NCI-H1417 (cell line): ENCODE measurements at places on chromosomes 6 and 20.

GRCh38 chr20:21289651-21290050 is 13.5 kb upstream of the XRN2 start:
- no peak for DNase-seq

- no peak for DNase-seq
Observed at GRCh38 chr6:122654012-122654411, 43.8 kb downstream of the PKIB start.

DNA sequence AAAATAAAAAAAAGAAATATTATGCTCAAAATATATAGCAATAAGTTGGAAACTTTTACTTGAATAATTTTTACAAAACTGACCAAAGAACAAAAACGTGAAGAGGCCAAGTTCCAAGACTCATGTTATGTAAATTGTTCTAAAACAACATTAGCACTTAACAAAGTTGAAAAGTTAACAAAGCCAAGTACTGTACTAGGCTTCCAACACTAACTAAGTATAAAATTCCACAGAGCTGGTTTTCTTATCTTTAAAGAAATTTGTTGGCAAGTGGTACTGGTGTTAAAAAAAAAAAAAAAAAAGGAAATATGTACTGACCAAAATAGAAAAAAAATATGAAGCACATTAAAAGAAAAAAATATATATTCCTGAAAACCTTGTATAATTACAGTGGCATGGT is 127.8 kb downstream of the SLC16A10 start:
- DNase-seq: no peak

- DNase-seq: no peak
Observed at GRCh38 chr6:13431861-13432465, 55.4 kb downstream of the GFOD1 start.

- peak; percentile 19 for DNase-seq
Observed at GRCh38 chr6:90025523-90026061, 131.3 kb downstream of the GJA10 start.

GRCh38 chr6:71204741-71205140 is 83.9 kb upstream of the OGFRL1 start:
- DNase-seq: no peak

- DNase-seq: no peak
Observed at GRCh38 chr20:6784210-6784631, 16.7 kb downstream of the BMP2 start.

DNA sequence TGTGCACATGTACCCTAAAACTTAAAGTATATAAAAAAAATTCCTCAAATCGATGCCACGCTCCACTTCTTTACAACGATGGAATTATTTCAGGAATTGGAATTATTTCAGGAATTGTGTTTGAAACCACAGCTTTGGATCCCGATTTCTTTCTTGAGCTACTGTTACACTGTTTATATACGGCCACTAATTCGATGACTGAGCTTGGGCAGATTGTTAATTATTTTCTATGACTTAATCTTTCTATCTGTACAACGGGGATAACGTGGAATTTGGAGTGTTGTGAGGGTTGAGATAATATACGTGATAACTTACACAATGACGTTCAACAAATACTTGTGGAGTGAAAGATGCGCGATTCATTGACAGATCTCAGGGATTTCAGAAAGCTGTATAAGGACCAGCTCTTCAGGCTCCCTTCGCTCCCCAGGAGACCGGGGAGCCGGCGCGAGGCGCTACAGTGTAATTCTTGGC is 171.3 kb downstream of the SLC16A10 start:
- no peak for DNase-seq

- DNase-seq: no peak
Observed at GRCh38 chr6:26184367-26184891, 97.2 kb downstream of the HFE start.

DNA sequence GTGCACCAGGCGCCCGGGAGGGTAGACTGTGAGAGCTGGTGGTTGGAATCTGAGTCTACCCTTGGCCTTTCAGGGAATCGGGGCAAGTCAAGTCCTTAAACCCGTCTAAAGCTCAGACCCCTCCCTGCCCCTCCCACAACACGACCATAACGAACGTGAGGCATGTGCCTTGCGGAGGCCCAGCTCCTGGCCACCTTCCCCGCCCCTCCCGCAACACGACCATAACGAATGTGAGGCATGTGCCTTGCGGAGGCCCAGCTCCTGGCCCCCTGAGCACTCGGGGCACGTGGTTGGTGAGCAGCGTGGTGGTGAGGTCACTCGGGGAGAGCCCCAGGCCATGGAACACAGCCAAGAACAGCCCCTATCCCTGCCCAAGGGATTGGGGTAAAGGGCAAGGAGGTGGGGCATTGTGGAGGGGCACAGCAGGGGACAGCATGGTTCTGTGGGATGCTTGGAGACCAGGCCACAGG is 132.2 kb downstream of the TAF4 start:
- no peak for DNase-seq

GRCh38 chr20:49316704-49317103 is 38.8 kb upstream of the ZNFX1 start:
- no peak for DNase-seq

- no peak for DNase-seq
Observed at GRCh38 chr20:1856424-1856823, 38.8 kb upstream of the SIRPA start.

DNA sequence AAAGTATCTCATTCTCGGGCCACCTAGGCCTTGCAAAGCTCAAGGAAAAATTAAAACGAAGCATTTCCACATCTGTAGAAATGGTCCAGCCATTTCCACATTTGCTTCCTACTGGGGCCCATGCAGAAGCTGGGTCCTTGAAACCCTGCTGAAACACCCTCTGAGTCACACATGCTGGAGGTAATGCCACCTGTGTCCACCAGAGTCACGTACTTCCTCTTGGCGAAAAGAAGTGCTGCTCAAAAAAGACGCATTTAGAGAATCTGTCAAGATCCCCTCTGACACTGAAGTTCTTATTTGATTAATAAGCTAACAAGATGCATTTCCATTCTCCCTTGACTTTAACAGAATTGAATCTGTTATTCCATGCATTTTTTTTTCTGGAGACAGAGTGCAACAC is 423.2 kb downstream of the PREX1 start:
- no peak for DNase-seq

DNA sequence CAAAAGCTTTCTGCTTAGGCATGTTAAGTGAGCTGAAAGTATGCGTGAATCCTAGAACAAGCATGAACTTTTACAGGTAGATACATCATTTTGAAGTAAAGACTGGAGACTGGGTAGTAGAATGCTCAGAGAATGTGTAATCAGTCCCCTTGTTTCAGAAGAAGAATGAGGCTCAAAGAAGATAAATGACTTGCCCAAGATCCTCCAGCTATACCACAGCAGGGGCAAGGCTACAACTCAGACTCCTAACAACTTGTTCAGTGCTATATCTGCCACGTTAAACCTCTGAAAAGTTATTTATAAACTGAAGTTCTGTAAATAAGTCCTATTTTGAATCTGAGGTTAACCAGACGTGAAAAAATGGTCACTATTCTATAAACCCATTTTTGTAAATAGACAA is 2.9 kb downstream of the RIPOR2 start:
- DNase-seq: no peak

- no peak for DNase-seq
Observed at GRCh38 chr6:25954756-25955155, 7.8 kb upstream of the TRIM38 start.

- DNase-seq: no peak
Observed at GRCh38 chr6:68126089-68126749, 508.9 kb upstream of the ADGRB3 start.

GRCh38 chr6:144647406-144647964 is 362.4 kb downstream of the UTRN start:
- no peak for DNase-seq

DNA sequence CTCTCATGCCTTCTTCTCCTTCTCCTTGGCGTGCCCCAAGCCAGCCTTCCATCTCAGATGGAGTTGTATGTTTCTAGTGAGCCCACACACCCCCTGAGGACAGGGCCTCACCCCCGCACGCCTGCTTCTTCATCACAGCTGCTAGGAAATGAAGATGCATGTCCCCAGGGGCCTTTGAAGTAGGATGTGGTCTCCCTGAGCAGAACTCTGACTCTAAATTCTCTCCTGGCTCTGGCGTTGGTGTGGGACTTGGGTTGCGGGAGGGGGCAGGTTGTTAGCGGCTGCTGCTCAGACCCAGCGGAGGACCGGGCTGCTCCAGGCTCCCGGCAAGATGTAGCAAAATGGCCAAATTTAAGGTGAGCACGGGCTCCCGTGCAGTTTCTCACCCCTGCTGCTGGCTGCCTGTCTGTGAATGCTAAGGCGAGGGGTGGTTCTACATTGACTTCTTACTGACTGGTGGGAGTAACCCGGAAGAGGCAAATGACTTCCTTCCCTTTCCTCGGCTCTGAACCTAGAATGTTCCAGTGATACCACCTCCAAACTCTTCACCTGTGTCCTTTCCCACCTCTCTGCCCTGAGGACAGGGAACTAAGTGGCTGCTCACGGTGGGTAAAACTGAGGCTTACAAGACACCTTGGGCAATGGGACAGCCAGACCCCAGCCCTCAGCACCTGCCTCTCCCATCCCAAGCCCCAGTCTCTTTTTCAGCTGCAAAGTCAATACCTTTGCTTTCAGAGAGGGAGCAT is 8.8 kb downstream of the SYNJ2 start:
- DNase-seq: no peak

- no peak for DNase-seq
Observed at GRCh38 chr6:125519367-125519766, 217.6 kb upstream of the HDDC2 start.

- no peak for DNase-seq
Observed at GRCh38 chr6:127716465-127716864, 139.5 kb downstream of the C6orf58 start.

DNA sequence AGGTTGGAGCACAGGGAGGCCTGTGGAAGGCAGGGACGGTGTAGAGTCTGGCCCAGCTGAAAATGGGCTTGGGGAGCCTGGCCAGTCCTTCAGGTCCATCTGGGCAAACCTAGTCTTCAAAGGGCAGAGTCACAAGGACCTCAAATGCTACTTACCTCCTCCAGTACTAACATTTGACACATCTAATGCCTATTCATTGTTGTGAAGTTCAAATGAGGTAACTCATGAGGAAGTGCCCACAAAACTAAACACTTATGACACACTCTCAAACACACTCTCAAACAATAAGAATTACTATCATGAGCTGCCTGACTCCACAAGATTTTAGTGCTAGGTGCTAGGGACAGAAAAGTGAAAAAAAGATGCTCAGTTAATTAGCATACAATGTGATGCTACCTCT is 27.1 kb downstream of the DAAM2 start:
- DNase-seq: no peak

DNA sequence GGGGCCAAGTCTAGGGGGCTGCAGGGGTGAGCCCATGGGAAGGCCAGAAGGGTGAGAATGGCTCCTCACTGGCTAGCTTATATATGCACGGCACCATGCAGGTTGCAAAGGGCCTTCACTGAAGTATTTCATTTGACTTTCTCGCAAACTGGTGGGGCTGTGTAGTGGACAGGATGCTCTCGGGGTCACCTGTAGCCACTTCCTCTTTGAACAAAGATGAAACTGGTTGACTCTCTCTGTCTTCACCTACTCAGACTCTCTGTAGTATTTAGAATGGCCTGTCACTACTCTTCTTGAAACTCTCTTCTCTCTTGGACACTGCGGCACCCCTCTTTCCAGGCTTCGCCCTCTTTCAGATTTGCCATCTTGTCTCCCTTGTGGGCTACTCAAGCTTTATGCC is 560.5 kb downstream of the PKHD1 start:
- DNase-seq: no peak

DNA sequence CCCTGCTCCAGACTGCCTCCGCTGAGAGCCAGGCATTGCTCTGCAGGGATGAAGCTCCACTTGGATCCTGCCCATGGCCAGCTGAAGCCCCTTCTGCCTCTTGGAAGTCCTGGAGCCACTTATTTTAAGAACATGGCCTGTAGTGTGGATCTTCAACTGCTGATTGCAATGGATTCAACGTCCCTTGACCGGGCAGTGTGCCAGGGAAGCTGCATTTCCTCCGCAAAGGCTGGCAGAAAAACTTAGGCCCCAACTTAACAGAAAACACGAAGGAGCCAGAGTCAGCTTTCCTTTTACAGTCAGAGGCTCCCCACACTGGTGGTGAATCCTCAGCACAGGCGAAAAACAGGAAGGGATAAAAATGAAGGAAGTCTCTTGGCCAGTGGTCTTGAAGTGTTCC is 26.3 kb upstream of the FOXQ1 start:
- DNase-seq: no peak

DNA sequence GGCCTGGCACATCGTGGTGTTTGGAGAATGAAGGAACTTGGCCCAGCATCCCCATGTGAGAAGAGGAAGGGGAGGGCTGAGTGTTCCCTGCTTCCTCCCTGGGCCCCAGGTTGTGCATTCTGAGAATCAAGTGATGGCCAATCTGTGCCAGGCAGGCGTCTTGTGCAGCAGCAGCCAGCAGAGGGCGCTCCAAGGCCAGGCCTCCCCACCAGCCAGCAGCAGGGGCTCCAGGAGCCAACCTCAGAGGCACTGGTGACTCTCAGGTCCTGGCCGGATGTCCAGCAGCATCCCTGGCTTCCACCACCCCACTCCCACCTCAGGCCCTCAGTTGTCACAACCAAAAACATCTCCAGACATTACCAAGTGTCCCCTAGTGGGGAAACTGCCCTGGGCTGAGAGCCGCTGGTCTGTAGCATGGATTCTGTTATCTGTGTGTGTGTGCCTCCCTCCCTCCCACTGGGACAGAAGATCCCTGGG is 192.0 kb downstream of the PREX1 start:
- DNase-seq: peak; percentile 49

- no peak for DNase-seq
Observed at GRCh38 chr6:47669684-47670513, 28.5 kb upstream of the ADGRF4 start.

- no peak for DNase-seq
Observed at GRCh38 chr6:2944405-2945152, 26.8 kb downstream of the SERPINB6 start.

- DNase-seq: no peak
Observed at GRCh38 chr6:130610303-130610702, 216.9 kb upstream of the SMLR1 start.

DNA sequence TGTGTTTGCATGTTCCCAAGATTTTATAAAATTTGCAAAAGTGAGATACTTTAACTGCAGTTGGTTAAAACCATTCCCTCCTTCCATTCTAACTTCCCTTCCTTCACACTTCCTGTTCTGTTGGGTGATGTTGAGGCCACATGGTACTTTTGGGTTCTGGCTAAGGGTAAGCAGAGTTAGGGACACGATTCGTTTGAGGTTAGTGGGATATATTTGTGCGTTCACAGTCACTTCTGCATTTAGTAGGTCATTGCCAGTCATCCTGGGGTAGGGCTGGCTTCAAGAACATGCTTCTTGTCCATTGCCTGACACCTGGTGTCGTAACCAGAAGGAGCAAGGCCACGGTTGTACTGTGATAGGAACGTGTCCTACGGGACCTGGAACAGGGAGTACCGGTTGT is 340.1 kb downstream of the ZFAND3 start:
- DNase-seq: no peak

DNA sequence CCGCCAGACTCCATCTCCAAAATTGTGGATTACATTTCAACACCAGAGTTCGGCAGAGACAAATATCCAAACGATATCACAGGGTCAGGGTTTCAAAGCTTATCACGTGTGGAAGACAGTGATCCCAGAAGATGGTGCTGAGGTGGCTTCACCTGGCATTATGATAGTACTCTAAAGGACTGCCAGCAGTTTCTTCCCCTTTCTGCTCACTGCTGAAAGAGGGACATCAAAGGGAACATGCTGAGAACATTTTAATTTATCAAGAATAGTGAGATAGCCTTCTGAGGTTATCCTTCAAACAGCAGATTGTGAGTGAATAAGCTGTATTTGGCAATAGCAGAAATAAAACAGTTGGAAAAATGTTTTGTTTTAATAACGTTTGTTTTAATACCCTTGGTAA is 79.7 kb downstream of the FIG4 start:
- no peak for DNase-seq

GRCh38 chr6:97195117-97195516 is 87.9 kb downstream of the MMS22L start:
- DNase-seq: no peak
